ENCODE measurements at places on chromosomes 3 and 15.

DNA sequence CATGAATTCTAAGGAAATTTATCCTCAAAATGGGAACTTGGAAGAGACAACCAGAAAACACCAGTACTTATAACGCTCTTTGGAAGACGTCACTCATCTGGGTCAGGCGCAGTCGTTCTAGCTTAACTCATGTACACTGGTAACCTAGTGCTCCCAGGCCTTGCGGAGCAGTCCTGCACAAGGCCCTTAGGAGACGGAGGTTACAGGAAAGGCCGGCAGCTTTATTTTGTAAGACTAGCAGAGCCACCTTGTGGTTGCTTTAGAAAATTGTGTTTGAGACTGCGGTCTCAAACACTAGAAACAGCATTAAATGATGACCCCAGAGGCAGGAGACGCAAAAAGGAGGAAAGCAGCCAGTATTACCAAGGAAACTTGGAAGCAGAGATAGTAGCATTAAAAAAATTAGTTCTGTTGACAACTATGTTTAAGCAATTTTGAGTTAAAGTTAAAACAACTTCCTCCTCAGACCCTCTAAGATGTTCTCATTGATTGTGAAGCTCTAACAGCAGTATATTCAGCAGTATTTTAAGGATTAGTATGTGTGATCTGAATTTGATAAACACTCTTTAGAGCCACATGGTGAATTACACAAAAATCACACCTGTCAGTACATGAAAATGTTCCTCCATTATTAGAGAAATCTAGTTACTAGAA, 141.9 kb upstream of the C2CD4B start:
- DNase-seq, result peak; percentile 89

DNA sequence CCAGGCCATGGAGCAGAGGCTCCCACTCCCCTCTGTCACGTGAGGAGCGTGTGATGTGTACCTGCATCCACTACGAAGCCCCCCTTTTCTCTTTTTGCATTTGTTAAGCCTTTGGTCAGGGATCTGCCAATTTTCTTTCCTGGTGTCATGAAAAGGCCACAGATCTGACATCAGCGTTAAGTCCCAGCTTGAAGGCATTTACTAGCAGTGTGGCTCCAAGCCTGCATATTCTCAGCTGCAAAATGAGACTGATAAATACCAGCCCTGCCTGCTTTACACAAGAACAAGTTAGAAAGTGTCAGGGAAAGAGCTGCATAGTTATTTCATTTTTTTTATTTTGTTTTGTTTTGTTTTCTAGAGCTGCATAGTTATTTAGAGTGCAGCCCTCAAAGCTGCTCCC, 2.3 kb upstream of the ANKRD63 start:
- no peak for DNase-seq

DNA sequence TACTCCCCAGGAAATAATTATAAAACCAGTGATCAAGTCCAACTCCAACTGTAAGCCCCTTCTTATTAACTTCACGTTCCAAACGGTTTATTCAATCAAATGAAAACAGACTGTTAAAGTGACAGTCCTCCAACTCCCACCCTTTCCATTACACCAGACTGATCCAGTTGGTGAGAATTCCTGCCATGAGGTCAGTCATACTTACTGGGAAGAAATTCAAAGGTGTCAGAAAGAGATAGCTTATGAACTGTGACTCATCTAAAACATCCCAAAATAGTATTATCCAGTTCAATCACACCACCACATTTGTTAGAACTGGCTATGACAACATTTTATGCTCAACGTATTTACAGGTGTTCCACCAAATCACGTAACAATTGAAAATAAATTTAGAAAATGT, 19.5 kb downstream of the SMARCC1 start:
- no peak for DNase-seq

- no peak for DNase-seq
Observed at GRCh38 chr15:100939791-100940190, 20.6 kb downstream of the LRRK1 start.

DNA sequence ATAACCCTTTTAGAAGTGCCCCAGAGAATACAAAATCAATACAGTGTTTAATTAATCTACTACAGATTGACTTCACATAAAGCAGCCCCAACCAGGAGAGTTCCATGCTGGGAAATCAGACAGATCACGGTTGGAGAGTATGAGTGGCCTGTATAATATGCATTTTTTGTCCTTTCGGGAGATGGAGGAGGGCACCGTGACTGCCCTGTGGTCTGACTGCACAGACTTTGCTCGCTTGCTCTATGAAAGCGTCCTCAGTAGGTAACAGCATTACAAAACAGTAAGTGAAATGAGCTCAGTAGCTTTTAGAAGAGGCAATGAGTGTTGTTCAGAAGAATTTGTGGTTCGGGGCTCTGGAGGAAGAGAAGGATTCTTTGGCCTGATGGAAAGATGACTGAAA, 34.2 kb upstream of the SKIL start:
- DNase-seq, result peak; percentile 75

GRCh38 chr3:181174022-181174421, 184.5 kb upstream of the DNAJC19 start:
- no peak for DNase-seq

- no peak for DNase-seq
Observed at GRCh38 chr15:25905140-25905539, 42.0 kb upstream of the ATP10A start.

DNA sequence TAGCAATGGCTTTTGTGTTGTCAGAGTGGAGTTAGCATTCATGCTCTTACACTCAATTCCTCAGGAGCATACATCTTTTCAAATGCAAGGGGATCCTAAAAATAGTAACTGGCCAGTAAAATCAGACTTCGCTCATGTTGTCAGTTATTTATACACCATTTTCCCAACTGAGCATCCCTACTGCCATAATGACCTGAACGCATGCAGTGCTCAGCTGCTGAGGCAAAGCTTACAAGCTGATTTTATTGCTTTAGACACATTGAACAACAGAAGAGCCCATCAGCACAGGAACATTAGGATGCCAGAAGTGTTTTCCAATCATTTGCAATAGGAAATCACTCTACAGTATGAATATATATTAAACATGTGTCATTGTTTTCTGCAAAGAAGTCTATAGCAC, 689.7 kb upstream of the BCHE start:
- DNase-seq, result peak; percentile 81

DNA sequence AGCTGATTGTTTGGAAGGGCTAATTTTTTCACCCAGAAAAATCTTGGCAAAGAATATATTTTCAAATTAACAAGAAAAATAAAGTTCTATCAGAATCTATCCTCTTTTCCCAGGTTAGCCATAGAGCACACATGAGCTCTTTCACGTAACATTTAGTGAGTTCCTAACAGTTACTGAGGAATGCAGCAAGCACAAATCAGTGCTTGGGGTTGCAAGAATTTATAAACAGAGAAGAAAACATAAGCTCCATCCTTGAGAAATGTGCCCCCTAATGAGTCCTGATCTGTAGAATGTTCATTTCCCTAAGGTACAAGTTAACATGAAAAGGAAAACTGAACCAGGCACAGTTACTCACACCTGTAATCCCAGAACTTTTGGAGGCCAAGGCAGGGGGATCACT, 13.9 kb downstream of the EOGT start:
- no peak for DNase-seq

DNA sequence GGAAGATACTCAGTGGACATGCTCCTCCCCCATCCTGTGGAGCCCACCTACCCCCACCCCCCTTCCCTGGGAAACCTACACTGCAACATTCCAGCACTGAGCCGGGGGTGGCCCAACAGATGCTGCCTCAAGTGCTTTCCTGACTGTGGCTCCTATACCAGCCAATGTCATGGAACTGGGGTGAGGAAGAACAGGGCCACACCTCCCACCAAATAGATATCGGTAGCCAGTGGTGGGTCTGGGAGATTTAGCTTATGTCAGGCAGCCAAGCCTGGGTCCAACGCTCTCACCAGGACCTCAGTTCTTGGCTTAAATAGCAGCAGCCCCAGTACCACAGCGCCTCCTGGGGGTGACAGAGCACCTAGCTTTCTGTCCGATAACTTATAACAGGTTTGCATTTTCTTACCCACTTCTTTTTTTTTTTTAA, 30.3 kb downstream of the CDC25A start:
- peak; percentile 17 for DNase-seq

DNA sequence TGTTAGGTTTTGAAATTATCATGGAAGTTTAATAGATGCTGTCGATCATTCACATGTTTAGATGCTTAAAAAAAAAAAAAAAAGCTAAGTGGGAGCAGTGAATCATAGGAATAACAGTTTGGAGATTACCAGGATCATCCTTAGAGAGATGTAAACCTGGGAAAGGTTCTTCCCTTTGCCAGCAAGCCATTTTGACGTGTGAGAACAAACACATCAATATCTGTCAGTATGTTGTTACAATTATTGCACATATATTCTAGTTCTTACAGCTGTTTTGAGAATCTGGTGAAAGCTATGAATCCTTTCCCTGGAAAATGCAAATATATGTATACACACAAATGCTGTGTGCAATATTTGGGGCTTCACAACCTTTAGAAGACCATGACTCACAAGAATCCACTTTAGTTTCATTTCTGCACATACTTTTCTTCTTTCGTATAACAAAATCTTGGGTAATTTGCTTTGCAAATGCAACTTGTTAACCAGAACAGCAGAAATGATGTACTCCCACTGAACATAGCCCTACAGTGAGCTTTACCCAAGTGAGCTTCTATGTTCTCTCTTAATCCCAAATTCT, 12.0 kb downstream of the NFKBIZ start:
- no peak for DNase-seq

DNA sequence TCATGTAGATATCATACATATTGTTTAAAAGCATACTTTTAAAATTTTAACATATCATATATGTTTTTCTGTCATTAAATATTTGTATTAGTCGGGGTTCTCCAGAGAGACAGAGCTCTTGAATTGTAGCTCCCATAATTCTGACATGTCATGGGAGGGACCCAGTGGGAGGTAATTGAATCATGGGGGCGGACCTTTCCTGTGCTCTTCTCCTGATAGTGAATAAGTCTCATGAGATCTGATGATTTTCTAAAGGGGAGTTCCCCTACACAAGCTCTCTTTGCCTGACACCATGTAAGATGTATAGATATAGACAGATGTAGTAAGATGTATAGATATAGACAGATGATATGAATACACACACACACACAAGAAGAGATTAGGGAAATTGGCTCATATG, 161.2 kb upstream of the ABI3BP start:
- DNase-seq, result no peak

DNA sequence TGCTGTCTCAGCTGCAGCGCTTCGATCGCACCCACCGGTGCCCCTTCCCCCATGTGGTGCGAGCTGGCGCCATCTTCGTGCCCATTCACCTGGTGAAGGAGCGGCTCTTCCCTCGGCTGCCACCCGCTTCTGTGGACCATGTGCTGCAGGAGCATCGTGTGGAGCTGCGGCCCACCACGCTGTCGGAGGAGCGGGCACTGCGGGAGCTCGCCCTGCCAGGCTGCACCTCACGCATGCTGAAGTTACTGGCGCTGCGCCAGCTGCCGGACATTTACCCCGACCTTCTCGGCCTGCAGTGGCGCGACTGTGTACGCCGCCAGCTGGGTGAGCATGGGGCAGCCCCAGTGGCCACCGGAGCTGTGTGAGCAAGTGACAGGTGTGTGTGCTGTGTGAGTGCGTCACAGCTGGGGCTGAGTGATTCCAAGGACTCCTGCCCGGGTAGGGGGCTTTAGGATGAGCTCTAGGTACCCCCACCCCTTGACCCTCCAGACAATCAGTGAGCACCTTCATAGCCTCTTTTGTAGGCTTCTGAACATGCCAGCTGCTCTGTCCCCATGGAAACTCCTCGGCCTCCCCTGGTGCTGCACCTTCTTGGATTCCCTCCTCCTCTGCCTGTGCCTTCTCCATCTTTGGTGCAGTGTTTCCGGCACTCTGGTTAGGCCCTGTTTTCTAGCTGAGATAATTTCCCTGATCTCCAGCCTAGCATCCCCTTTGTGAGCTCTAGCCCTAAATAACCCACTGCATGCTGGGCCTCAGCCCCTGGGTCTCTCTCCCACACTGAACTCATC, 7.0 kb downstream of the C15orf39 start:
- no peak for DNase-seq

GRCh38 chr15:84816694-84817465, at the start of gene ALPK3:
Gene ALPK3 (plus strand): TSS chr15:84817356. CDS start chr15:84817453, 97 bp downstream.
- DNase-seq, result no peak

DNA sequence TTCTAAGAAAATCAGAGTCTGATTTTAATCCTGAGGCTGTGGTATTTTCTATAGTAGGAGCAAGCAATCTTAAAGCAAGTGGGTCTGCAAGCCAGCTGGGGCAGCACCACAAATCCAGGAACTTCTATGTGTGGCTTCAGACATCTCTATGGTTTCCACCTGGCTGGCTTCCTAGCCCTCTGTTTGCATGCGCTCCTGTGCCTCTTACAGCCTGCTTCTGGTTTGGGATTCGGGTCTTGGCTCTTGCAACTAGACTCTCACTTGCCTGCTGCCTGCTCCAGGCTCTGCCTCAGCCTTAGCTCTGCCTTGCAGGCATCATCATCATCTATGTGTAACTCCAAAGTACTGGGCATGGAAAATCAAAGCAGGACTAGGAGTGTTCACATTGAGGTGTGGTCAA, 43.4 kb downstream of the MINDY4B start:
- no peak for DNase-seq

DNA sequence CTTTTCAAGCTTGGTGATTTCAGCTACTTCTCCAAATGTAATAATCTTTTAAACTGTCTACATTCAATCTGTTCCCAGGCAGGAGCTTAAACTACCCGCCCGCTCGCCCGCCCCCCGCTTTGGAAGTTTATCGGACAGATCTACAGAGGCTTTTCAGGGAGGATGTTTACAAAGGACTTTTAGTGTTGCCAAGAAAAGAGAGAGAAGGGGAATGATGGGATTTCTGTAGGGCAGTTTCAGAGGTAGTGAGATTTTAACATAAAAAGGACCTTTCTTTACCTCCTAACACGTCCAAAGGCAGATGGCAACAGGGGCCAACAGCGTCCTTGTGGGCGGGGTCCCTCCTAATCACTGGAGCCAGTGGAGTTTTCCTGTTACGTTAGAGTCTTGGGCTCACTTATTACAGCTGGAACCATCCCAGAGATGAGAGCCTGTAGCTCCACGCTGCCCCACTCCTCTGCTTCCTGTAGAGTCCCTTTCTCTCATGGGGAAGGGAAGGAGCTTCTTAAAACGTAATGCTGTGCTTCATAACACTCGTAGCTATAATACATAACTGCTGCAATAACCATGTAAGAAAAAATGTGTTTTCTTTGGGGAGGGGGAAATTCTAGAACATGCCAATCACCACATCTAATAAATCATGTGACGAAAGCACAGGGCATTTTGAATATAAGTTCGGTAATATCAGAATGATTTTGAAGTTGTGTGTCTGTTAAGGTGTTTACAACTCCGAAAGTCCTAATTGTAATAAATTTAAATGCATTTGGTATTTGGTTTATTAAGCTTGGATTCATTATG, 30.9 kb downstream of the HES1 start:
- DNase-seq, result peak; percentile 76

- peak; percentile 73 for DNase-seq
Observed at GRCh38 chr3:82194870-82195269, 433.4 kb upstream of the GBE1 start.

- DNase-seq, result no peak
Observed at GRCh38 chr3:198025644-198026043, 65.6 kb downstream of the LMLN start.

DNA sequence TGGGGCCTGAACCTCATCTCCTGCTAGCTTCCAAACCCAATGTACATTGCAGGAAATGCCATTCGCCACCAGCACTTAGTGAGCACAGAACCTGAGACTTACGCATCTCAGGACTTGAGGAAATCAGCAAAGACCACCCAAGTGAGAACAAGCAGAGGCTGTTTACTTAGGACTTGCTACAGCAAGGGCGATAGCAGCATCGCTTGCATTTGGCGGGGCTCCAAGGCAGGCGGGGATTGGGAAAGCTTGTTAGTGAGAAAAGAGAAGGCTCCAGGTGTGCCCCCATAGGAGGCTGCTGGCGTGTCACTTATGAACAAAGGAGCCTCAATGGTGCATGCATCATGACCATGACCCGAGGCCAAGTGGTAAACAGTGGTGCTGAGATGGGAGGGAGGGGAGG, 19.7 kb downstream of the SLC6A20 start:
- DNase-seq, result peak; percentile 93

All from NCI-H69 (cell line).